ENCODE measurements at places on chromosomes 5 and 9. TPM values are rescaled to one million over a fixed set of nuclear protein-coding genes. Genes with fewer than 3 reads are reported as not detected.
A peak's percentile ranks its signal among the peaks of the same experiment; 100 is the strongest.

SEMA6A gene
- 18.7 TPM for total RNA-seq

DNA sequence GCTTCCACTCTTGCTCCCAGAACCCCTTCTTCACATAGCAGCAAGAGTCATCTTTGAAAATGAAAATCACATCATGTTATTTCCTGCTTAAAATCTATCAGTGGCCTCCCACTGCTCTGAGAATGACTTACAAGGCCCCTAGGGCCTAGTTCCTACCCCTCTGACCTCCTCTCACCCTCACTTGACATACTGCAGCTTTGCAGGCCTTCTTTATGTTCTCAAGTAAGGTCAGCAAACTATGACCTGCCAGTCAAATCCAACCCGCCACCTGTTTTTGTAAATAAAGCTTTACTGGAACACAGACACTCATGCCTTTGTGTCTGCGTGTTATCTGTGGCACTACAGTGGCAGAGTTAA is 185.7 kb downstream of the NR3C1 start:
- H3K4me3 ChIP-seq, result no peak overlapping the region
- no peaks in the 10 kb centered on the region for H3K27me3 ChIP-seq
- H3K27ac ChIP-seq, result no peak overlapping the region
- H3K4me1 ChIP-seq, result no peaks in the 10 kb centered on the region

GGTA1 gene
- total RNA-seq, result 2.6 TPM

SOHLH1 gene
- not detected for total RNA-seq

GRCh38 chr9:124725068-124725452 is 46.1 kb downstream of the NR6A1 start:
- H3K27ac ChIP-seq, result peak overlapping the region; percentile 46
- H3K36me3 ChIP-seq, result no peaks in the 10 kb centered on the region
- H3K27me3 ChIP-seq, result no peaks in the 10 kb centered on the region

- no peaks in the 10 kb centered on the region for H3K4me1 ChIP-seq
- no peak overlapping the region for H3K4me3 ChIP-seq
- no peak for DNase-seq
Observed at GRCh38 chr9:121154782-121155181, 46.9 kb downstream of the RAB14 start.

DNA sequence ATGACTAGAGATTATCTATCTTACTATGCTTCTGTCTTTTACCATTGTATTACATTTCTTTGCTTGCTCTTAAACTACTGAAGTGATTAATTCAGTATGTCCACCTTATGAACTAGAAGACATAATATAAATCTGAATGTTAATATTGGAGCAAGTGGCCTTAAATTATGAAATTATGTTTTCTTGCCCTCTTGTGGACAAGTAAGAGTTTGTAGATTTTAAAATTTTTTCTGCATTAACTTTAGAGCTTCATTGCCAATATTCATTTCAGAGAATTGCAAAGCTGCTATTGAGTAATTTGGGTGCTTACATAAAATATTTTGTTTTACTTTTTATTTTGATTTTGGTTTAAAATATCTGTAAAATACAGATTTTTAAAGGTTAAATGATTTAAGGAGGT is 55.3 kb downstream of the RANBP17 start:
- no peaks in the 10 kb centered on the region for H3K36me3 ChIP-seq
- H3K27me3 ChIP-seq, result no peaks in the 10 kb centered on the region
- DNase-seq, result no peak
- H3K4me1 ChIP-seq, result no peaks in the 10 kb centered on the region
- no peak overlapping the region for H3K4me3 ChIP-seq

DNA sequence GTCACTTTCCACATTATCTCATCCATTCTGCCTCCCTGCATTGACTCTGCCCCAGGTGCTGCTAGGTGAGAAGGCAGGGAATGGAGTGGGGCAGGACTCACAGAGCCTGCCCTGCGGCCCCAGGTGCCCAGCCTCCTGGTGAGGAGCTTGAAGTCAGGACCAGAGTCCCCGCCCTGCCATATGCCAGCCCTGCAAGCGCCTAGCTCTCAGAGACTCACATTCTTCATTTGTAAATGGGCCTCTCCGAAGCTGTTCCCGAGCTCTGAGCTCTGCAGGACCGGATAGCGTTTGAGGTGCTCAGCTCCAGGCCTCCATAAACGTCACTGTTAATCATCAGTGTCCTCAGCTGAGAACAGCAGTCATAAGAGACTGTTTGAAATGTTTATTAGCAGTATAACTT is 75.1 kb upstream of the STXBP1 start:
- H3K4me1 ChIP-seq, result peaks cover 96% of the 10 kb centered on the region
- H3K27ac ChIP-seq, result peak overlapping the region; percentile 17
- H3K36me3 ChIP-seq, result no peaks in the 10 kb centered on the region
- H3K27me3 ChIP-seq, result no peaks in the 10 kb centered on the region
- H3K4me3 ChIP-seq, result no peak overlapping the region

DNA sequence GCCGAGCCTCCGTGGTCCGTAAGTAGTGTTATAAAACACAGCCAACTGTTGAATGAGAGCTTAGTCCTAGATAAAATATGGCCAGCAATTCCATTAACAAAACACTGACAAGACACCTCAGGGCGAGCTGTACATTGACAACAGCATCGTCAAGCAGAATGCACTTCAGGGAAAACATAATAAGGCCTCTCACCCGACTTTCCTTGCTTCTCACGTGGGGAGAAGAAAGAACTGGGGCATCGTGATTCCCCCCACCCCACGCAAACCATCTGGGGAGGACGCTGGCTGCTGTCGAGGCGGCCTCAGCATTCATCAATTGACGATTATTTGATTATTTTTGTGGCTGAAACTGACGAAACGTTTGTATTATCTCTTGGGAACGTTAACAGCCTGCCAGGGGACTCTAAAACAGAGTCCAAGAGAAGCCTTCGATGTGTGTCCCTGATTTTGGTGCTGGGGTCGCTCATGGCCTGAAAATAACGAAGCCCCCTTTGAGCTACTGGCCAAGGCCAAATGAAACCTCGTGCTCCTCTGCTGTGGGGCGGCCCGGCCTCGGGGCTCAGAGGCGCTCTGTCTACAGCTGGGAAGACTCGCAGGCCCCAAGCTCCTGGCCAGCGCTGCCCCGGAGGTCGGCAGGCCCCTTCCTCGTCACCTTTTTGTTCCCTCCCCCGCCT is 464 bp downstream of the GDF9 start:
- H3K4me3 ChIP-seq, result peak overlapping the region; percentile 16
- no peaks in the 10 kb centered on the region for H3K36me3 ChIP-seq
- no peak for DNase-seq
- peak overlapping the region; percentile 96 for H3K27ac ChIP-seq
- peaks cover 21% of the 10 kb centered on the region for H3K4me1 ChIP-seq

PHYKPL gene
- 47.0 TPM for total RNA-seq

DNA sequence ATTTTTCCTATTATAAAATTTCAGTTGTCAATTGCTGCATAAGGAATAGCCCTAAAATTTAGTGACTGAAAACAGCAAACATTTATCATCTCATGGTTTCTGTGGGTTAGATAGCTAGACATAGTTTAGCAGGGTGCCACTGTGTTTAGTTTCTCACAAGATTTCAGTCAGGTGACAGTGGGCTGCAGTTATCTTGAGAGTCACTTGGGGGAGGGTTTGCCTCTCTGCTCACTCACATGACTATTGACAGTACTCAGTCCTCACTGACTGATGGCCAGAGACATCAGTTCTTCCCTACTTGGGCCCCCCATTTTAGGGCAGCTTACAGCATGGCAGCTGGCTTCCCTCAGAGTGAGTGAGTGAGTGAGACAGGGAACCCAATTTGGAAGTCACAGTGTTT is 42.0 kb downstream of the PBX3 start:
- no peaks in the 10 kb centered on the region for H3K27me3 ChIP-seq
- H3K4me3 ChIP-seq, result no peak overlapping the region
- DNase-seq, result no peak

SPINK6 gene
- total RNA-seq, result not detected

GRCh38 chr5:138503487-138504270 is 38.4 kb downstream of the EGR1 start:
- H3K4me1 ChIP-seq, result peaks cover 17% of the 10 kb centered on the region
- no peak overlapping the region for H3K4me3 ChIP-seq
- no peaks in the 10 kb centered on the region for H3K27me3 ChIP-seq
- peak overlapping the region; percentile 18 for H3K27ac ChIP-seq
- DNase-seq, result peak; percentile 56

GRCh38 chr5:175351126-175351525 is 92.9 kb downstream of the DRD1 start:
- H3K4me1 ChIP-seq, result no peaks in the 10 kb centered on the region
- H3K4me3 ChIP-seq, result no peak overlapping the region
- no peak overlapping the region for H3K27ac ChIP-seq
- H3K27me3 ChIP-seq, result no peaks in the 10 kb centered on the region
- no peaks in the 10 kb centered on the region for H3K36me3 ChIP-seq
- no peak for DNase-seq

GRCh38 chr9:16670791-16671190 is 199.7 kb downstream of the BNC2 start:
- no peak overlapping the region for H3K4me3 ChIP-seq
- H3K27me3 ChIP-seq, result no peaks in the 10 kb centered on the region
- DNase-seq, result no peak
- no peaks in the 10 kb centered on the region for H3K4me1 ChIP-seq
